ENCODE measurements at places on chromosomes 12 and 14. TPM values are rescaled to one million over a fixed set of nuclear protein-coding genes. Genes with fewer than 3 reads are reported as not detected.

IRAK3 gene
- 8.5 TPM for total RNA-seq

- H3K4me3 ChIP-seq: no peak overlapping the region
- no peak overlapping the region for H3K27ac ChIP-seq
- H3K27me3 ChIP-seq: no peaks in the 10 kb centered on the region
- peaks cover 11% of the 10 kb centered on the region for H3K4me1 ChIP-seq
- H3K36me3 ChIP-seq: peaks cover 39% of the 10 kb centered on the region
- DNase-seq: no peak
Observed at GRCh38 chr14:95468448-95469133, 47.9 kb downstream of the SYNE3 start.

GRCh38 chr12:72717036-72717435 is 444.9 kb downstream of the TRHDE start:
- no peaks in the 10 kb centered on the region for H3K27me3 ChIP-seq
- no peaks in the 10 kb centered on the region for H3K4me1 ChIP-seq
- H3K4me3 ChIP-seq: no peak overlapping the region

GRCh38 chr14:78512021-78512420 is 341.8 kb downstream of the NRXN3 start:
- H3K27ac ChIP-seq: no peak overlapping the region
- H3K36me3 ChIP-seq: no peaks in the 10 kb centered on the region
- H3K4me3 ChIP-seq: no peak overlapping the region
- H3K4me1 ChIP-seq: no peaks in the 10 kb centered on the region

DNA sequence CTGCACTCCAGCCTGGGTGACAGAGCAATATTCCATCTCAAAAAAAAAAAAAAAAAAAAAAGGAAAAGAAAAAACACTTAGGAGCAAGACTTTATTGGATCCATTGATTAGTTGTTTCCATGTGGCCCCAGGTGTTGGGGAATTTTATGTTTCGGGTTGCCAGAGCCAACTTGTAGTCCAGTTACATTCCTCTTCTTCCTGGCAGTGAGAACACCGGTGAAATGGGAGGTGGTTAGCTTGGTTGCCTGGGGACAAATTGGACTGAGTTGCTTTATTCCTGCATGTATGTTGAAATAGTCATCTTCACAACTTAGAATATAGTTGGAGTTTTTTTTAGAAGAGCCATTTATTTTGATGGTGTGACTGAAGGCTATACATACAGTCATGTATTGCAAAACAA is 12.6 kb downstream of the RCOR1 start:
- H3K4me1 ChIP-seq: peaks cover 46% of the 10 kb centered on the region
- H3K27me3 ChIP-seq: no peaks in the 10 kb centered on the region
- H3K27ac ChIP-seq: no peak overlapping the region

- H3K4me3 ChIP-seq: peak overlapping the region; percentile 42
- no peak for DNase-seq
- peaks cover 17% of the 10 kb centered on the region for H3K4me1 ChIP-seq
Observed at GRCh38 chr12:52036587-52037171, 14.6 kb upstream of the NR4A1 start.

DNA sequence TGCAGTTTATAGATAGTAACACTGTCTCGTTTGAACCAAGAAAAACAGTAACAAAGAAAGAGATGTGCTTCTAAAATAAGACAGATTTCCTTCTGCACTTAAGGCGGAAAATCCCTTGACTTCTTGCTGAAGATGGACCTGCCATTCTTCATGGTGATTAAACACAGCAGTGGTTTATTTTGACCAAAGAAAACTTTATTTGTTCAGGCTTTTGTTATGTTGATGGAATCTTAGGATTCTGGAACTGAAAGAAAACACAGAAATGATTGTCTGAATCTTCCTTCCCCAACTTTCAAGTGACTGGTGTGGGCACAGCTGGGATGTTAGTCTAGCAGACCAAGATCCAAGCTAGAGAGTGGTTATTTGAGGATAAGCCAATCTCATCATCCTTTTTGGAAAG is 72.2 kb downstream of the DACT1 start:
- no peak overlapping the region for H3K27ac ChIP-seq
- no peaks in the 10 kb centered on the region for H3K36me3 ChIP-seq
- H3K4me1 ChIP-seq: no peaks in the 10 kb centered on the region
- H3K4me3 ChIP-seq: no peak overlapping the region
- no peaks in the 10 kb centered on the region for H3K27me3 ChIP-seq

All from GM12878 (cell line).